ENCODE measurements at places on chromosomes 3 and 15.

DNA sequence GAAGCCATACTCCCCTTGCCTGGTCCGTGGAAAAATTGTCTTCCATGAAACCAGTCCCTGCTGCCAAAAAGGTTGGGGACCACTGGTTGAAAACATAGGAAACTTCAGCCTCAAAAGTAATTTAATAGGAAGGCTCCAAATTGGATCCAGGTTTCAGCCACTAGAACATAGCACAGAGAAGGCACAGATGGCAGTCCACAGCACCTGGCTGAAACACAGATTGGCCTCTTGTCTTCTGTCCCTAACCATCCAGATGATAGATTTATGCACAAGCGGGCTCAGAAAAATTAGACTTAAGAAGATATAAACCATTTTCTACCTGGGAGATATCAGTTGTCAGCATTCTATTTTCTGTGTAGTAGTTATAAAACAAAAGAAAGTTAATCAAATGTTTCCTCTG lies 397.1 kb downstream of the CNTN4 start:
- no peak for DNase-seq

- no peak for DNase-seq
These were observed 58.1 kb downstream of the CLASP2 start for GRCh38 chr3:33659856-33660434.

DNA sequence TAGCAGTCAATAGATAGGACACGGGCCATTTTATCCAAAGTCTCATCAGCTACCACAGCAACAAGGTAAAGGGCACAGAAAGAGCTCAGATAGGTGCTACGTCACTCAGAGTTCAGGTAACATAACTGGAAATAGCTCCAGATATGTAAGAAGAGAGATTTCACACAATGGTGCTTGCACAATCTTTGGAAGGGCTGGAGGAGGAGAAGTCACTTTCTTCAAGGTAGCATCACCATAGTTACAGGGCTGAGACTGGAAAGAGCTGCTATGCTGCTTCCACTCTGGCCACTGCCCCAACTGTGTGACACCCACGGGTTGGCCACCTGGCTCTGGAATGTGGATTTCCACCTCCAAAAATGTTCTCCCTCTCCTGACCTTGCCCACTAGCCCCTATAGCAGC lies 448.8 kb upstream of the THBS1 start:
- DNase-seq = no peak

GRCh38 chr3:40267937-40268724 lies 41.4 kb upstream of the EIF1B start:
- DNase-seq = no peak

- no peak for DNase-seq
These were observed 317.3 kb downstream of the FGF12 start for GRCh38 chr3:192409838-192410683.

DNA sequence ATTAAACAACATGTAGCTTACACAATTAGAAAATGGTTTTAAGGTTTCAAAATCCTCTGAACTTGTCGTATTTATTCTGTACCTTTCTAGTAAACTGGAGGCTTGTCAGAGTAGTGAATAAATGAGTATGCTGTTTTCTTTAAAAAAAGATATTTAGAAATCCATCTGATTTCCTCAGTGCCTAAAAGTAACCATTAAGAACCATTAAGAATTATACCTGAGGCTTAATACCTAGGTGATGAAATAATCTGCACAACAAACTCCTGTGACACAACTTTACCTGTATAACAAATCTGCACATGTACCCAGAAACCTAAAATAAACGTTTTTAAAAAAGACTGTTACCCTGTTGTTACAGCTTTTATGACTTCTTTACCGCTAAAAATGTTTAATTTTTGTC lies 143.0 kb upstream of the SOX2 start:
- no peak for DNase-seq

GRCh38 chr3:194223951-194224350 lies 88.0 kb downstream of the HES1 start:
- no peak for DNase-seq

DNA sequence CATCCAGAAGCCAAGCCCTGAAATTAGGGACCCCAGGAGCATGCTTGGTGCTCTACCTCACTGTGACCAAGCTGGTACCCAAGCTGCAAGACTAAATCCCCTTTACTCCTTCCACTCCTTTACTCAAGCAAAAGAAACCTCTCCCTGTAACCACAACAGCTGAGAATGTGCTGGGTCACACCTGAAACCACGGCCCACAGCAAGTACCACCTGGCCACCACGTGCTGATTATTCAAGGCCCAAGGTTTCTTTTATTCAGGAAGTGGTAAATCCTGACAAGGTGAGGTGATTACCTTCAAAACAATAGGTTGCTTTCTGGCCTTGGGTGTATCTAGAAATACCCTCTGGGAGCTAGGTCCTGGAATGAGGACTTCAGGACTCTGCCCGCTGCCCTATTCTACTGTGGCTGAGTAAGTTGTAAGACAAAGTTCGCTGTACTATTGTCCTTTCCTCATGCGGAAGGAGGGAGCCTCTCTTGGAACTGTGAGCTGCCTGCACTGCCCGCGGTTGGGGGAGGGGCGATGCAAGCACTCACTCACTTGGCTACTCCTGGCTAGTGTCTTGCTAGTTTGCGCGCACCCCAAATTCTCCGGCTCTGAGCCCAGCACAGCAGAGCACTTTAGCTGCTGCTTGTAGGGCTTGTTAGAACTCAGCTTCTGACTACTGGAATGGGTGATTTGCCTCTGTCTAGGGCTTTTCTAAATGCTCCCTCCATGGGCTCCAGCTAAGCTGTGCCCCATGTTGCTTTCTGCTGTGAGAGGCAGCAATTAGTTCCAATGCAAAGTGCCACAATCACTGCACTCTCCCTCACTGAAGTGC lies 487.1 kb upstream of the CNTN3 start:
- DNase-seq = no peak

DNA sequence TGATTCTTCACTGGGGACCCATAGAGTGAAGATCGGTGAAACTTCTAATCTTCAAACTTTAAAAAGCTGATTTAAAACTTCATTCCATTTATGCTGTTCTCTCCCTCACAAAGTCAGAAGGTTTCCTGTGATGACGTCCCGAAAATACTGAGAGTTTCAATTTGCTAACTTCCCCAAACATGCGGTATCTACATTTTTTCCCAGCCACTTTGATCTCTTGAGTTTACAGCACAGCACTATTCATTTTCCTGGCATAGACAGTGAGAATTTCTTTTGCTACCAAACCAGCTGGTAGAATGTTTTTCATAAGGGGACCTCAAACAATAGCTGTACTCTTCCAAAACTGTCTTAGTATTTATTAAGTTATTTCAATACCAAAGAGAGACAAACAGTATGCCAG lies 156.8 kb downstream of the LSAMP start:
- DNase-seq = no peak

DNA sequence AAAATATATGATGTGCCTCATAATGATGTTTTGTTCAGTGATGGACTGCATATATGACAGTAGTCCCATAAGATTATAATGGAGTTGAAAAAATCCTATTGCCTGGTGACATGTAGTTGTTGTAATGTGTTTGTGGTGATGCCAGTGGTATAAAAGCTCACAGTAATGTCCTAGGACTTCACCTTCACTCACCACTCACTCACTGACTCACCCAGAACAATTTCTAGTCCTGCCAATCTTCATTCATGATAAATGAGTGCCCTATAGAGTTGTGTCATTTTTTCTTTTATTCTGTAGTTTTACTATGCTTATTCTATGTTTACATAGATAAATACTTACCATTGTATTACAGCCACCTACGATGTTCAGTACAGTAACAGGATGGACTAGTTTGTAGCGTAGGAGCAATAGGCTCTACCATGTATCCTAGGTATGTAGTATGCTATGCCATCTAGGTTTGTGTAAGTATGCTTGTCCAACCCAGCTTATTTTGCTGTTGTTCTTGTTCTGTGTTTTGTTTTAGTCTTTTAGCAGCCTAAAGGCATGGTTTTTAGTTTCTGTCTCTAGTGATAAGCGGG lies 88.5 kb upstream of the LRRFIP2 start:
- no peak for DNase-seq

GRCh38 chr3:17655743-17656142 lies 86.7 kb downstream of the TBC1D5 start:
- no peak for DNase-seq

GRCh38 chr3:132180337-132180791 lies 136.8 kb upstream of the ACP3 start:
- no peak for DNase-seq

DNA sequence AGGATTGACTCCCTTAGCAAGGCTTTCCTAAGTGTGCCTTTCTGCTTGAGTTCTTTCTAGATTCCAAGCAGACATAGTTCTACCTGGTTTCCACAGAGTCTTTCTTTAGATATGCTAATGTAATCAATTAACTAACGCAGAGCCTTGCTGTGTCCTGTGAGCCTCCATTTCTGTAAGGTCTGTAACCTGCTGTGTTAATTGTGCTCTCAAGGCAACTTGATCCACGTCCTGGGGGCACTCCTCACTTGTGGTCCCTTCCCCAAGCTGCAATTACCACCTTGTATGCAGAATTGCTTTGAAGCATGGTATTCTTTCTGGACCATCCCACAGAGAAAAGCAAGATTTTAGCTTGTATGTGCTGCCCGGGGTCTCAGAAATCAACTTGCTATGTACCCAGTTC lies 29.5 kb upstream of the THSD4 start:
- no peak for DNase-seq

DNA sequence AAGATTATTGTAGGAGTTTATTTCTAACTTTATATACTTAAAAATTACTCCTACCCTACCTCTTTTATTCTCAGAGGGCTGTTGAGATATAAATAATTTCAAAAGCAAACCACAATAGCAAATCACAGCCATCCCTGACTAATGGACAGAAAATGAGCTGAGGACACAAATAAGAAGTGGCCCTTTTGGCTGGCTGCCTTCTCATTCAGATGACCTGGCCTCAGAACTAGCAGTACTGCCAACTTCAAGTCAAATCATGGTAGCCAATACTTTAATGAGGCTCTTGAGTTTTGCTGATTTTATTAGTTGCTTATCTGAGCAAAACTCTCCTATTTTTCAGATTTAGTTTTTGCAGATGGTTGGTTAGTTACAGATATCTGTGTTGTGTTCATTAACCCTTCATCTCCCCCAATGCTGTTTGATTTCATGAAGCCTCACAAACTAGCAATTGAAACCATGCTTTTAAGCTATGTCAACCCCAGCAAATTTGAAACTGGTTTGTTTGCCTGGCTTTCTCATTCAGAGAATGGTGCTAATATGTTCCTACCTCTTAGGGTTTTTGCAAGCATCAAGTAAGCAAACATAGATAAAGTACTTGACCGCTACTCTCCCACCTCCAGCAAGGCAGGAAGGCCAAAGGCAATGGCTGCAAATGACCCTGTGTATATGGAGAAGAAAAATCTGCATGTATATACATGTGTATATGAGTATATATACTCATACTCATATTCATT lies 73.4 kb upstream of the HACD2 start:
- no peak for DNase-seq

DNA sequence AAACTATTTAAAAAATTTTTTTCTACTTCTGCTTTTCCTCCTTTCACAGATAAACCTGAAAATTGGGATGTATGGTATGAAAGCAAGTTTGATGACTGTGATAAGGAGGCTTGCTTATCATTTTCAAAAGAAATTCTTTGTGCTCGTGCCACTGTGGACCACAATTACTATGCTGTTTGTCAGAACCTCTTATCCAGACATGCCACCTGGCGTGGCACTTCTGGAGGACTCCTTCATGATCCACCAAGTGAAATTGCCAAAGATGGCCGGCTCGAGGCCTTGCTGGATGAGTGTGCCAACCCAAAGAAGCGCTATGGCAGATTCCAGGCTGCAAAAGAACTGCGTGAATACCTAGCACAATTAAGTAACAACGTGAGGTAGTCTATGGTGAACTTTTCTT lies 17.8 kb downstream of the DIPK2A start:
- no peak for DNase-seq

GRCh38 chr3:45994419-45995235 lies 997 bp downstream of the FYCO1 start:
- DNase-seq = no peak

DNA sequence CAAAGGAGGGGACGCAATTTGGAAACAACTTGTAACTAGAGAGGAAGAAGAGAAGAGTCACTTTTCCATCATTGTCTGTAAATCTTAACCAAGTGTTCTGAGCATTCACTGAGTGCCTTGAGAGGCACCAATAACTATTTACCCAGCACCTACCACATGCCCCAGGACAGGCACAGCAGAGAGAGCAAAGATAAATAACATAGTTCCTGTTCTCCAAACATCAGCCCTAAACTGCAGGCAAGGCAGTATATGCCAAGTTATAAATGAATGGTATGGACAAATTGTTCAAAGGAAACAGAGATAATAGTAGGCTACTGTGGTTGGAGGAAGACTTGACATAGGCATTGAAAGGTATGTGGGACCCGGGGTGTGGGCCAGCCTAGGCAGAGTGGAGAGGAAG lies 45.6 kb downstream of the ITGB5 start:
- no peak for DNase-seq

DNA sequence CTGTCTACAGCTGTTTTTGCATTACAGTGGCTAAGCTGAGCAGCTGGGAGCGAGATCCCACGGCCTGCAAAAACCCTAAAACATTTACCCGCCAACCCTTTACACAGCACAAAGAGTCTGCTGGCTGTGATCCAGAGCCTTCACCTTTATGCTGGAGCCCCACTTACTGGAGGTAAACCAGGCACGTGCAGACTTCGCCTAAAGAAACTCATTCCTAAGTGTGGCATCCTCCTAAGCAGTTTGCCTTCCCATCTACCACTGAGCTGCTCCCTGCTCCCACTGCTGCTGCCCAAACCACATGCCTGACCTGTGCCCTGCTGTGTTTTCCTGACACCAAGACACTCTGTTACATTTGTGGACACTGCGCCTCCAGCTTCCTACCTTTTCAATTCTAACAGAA lies 53.0 kb downstream of the CHSY1 start:
- no peak for DNase-seq

GRCh38 chr3:162971715-162972114 lies 1475.1 kb downstream of the OTOL1 start:
- no peak for DNase-seq

DNA sequence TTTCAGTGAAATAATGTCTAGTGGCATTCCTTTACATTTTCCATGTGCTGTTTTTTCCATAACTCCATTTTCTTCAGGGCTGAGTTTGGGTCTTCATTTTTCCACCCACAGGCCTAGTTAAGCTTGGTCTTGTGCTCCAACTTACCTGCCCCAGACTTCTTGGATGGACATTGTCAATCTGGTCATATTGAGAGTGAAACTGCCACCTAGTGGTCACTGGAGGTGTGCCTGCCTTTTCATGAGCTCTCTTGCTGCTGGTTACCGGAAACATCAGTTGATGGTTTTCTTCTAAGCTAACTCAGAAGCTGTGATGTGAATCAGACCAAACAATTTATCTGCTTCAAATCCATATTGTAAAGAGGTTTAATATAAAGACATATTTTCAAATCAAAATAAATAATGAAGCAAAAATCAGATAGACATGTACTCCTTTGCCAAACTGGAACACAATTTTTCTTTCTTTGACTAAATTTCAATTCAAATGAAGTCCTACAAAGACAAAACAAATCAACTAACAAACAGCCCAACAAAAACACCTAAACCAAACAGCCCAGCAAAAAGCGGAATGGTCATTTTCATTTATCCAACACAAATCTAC lies 135.1 kb upstream of the RASGRP1 start:
- no peak for DNase-seq
